Lower lobe of right lung (tissue), 2 donors: ENCODE measurements at places on chromosomes 2 and 18.

DNA sequence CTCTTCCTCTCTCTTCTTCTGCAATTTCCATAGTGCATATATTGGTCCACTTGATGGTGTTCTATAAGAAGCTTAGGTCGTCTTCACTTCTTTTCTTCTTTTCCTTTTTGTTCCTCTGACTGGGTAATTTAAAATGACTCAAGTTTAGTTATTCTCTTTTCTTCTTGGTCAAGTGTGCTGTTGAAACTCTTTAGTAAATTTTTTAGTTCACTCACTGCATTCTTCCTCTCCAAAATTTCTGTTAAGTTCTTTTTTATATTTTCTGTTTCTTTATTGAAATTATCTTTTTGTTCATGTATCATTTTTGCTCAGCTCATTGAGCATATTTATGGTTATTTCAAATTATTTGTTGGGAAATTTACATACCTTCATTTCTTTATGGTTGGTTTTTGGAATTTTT, 32.7 kb upstream of the ZSWIM2 start:
- DNase-seq = no peak

GRCh38 chr2:112877423-112877822, 33.5 kb upstream of the IL37 start:
- no peak for DNase-seq

DNA sequence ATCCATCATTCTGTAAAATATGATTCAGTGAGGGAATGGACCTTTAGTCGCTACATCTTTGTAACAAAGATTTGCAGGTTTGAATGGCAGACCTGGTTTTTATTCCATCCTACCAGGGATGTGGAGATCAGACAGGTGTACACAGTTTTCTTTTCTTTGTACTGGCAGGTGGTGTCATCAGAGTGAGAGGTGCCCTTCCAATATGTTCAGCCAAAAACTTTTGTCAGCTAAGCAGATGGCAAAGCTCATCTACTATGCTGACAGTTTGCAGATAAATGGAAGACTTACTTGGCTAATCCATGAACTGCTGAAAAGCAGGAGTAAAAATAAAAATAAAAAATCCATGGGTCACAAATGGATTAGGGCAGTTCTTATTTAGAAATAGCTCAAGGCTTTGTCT, 185.5 kb upstream of the DOK6 start:
- DNase-seq = no peak

- no peak for DNase-seq
Observed at GRCh38 chr18:58788971-58789875, 75.5 kb upstream of the ZNF532 start.

DNA sequence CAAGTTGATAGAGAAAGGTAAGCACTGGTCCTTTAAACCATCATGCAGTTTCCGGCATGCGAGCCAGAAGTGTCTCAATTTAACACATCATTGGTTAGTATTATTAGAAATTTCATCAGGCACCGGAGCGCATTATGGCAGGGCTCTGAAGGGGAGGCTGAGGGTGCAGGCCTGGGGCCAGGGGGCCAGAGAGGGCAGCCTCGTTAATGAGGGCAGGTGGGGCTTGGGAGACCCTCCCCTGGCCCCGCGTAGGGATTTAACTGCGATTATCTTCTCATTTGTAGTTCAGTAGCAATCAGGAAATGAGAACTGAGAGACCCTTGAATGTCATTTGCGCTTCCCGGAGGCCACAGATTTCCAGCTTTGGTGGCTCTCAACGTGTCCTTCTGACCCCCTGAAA, 246.4 kb downstream of the KLHL29 start:
- peak; percentile 28 for DNase-seq

- no peak for DNase-seq
Observed at GRCh38 chr18:9682572-9682971, 25.5 kb upstream of the RAB31 start.

DNA sequence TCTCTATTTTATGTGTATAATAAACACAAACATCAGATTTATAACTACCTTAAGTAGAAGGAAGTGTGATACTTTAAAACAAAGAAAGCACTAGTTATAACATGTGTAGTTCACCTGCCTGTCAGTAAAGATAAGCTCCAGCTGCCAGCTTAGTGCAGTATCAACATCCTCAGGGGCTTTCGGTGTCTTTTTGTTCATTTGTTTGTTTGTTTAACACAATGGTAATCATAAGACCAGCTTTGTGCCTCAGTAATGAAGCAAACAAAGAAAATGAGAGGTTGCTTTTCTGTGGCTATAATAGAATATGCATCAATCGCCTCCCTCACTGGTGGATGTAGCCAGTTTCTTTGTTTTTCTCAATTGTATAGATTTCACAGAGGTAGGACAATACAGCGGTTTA, 1499.0 kb upstream of the TMEFF2 start:
- DNase-seq = no peak

GRCh38 chr2:27781496-27781895, 10.0 kb downstream of the MRPL33 start:
- DNase-seq = no peak

- DNase-seq = no peak
Observed at GRCh38 chr2:144650907-144651306, 131.0 kb upstream of the ZEB2 start.

GRCh38 chr18:13235421-13235831, 16.9 kb downstream of the LDLRAD4 start:
- peak; percentile 16 for DNase-seq

- DNase-seq = no peak
Observed at GRCh38 chr2:186220409-186220808, 265.7 kb upstream of the ZC3H15 start.

GRCh38 chr2:11647834-11648600, 22.0 kb downstream of the NTSR2 start:
- DNase-seq = no peak

- DNase-seq = no peak
Observed at GRCh38 chr2:8315531-8316165, 366.2 kb upstream of the ID2 start.

DNA sequence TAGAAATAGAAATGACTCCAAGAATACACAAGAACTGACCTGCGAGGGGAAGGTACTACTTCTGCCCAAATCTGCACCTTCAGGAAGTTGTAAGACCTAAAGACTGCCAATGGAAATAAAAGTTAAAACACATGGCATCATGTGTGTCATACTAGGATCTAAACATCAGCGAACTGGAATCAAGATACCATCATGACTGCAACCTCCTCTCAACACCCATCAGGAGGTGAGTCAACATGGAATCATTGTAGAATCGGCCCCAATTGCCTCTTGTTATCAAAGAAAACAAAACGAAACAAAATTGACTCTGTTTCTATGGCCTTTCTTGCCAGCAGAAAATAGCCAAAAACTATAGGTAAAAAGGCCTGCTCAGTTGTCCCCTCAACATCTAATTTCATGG, 15.1 kb downstream of the RDH14 start:
- DNase-seq = no peak

DNA sequence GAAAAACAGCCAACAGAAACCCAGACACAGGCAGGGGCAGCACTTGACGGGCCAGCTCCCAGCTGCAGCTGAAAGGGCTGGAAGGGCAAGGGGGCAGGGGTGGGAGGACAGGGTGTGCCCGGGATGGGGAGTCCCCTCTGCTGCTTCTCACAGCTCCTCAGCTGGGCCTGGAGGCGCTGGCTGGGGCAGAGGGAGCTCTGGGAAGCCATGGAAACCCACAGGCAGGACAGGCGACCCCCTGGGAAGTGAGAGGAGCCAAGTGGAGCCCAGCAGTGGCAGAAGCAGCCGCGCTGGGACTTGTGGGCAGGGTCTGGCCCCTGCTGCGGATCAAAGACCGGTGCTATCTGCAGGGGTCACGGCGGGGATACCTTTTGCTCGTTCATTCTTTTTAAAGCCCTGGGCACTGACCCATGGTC, 20.7 kb downstream of the OTOF start:
- no peak for DNase-seq

DNA sequence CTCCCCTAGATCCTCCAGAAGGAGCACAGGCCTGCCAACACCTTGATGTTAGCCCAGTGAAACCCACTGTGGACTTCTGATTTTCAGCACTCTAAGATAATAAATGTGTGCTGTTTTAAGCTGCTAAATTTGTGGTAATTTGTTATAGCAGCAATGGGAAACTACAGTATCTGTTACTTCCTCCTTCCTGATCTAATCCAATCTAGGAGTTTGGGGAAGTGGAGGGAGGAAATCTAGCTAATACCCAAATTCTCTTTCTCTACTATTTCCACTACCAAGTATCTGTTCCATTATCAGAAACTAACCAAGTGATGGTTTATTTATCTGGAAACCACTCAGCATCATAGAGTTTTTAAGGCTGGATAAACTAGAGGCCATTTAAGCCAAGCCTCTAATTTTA, 64.9 kb downstream of the AFF3 start:
- DNase-seq = no peak

DNA sequence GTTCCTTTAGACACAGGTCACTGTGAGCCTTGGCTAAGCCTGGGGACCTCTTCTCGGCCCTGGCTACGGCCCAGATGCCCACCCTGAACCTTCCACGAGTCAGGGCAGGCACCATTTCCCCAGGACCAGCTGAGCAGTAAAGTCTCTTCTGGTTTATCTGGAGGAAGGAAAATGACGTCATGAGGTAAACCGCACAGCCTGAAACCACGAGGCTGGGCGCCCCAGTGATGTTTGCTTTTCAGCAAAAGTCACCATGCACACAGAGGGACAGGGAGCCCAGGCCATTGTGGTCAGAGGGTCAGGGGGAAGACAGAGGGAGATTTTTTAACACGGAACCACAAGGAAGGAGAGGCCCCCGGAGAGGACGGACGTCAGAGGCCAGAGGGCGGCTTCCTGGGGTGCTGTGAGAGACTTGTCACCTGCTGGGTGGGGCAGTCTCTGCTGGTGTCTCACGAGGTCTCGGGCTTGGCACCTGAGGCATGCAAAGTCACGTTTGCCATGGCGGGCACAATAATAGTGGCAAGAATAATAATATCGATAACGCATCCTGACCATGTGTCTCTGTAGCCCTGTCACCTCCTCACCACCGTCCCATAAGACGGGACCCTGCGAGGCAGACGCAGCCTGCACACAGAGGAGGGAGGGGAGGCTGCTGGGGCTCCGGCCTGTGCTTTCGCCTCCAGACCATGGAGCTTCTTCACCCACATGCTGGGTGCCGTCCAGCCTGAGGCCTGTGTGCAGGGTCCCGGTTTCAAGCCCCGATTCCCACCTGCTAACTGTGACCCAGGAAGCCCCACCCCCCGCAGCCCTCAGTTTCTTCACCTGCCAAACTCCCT, 33.2 kb upstream of the FOSL2 start:
- peak; percentile 79 for DNase-seq

GRCh38 chr2:98335271-98335670, 11.0 kb upstream of the CNGA3 start:
- DNase-seq = no peak

- no peak for DNase-seq
Observed at GRCh38 chr2:231682603-231683291, 25.6 kb upstream of the PTMA start.

GRCh38 chr18:64695851-64696553, 547.1 kb upstream of the LINC00305 start:
- DNase-seq = no peak
